CD4-positive, alpha-beta T cell (primary cell): ENCODE measurements at places on chromosomes 3 and 15.

DNA sequence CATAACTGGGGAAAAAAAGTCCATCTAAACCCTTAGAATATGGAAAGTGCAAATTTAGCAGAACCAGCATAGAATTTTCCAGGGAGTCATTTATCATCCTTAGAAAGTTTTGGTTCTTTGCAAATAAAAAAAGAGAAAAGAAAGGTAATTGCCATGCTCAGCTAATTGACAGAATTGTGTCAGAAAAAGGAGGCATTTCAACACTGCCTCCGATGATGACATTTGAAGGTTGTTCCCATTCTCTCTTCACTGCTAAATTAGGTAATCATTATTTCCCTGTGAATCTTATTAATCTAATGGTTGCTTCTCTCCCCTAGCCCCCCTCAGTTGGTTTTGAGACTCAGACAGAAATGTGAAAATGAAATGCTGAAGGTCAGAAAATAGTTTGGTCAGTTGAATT, 139.2 kb downstream of the PDCD6IP start:
- no peaks in the 10 kb centered on the region for H3K27me3 ChIP-seq
- H3K4me1 ChIP-seq, result no peaks in the 10 kb centered on the region

DNA sequence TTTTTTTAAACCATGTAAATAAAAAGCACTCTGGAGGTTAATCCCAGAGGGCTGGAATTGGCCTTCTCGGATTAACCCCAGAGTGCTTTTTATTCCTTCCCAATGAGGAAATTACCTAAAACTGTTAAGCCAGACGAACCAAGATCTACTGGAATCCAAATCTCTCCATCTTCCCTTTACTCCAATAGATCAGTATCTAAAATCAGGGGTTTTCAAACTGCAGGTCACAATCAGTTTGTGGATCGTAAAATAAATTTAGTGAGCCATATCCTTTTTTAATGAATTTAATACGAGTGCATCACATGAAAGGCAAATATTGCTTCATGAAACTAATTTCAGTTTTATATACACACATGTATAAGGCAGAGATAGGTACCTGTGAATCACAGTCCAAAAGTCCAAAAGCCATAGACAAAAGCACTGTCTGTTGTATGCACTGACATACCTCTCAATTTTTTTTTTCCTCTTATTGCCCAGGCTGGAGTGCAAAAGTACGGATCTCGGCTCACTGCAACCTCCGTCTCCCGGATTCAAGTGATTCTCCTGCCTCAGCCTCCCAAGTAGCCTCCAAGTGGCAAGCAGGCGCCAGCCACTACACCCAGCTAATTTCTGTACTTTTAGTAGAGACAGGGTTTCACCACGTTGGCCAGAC, 61.3 kb downstream of the TBL1XR1 start:
- DNase-seq, result no peak
- H3K27me3 ChIP-seq, result no peaks in the 10 kb centered on the region
- H3K27ac ChIP-seq, result no peak overlapping the region
- H3K4me1 ChIP-seq, result peaks cover 39% of the 10 kb centered on the region
- H3K4me3 ChIP-seq, result no peak overlapping the region

- no peak for DNase-seq
- H3K27me3 ChIP-seq, result no peaks in the 10 kb centered on the region
- no peak overlapping the region for H3K4me3 ChIP-seq
These were observed 67.3 kb downstream of the MCF2L2 start for GRCh38 chr3:183360971-183361624.

DNA sequence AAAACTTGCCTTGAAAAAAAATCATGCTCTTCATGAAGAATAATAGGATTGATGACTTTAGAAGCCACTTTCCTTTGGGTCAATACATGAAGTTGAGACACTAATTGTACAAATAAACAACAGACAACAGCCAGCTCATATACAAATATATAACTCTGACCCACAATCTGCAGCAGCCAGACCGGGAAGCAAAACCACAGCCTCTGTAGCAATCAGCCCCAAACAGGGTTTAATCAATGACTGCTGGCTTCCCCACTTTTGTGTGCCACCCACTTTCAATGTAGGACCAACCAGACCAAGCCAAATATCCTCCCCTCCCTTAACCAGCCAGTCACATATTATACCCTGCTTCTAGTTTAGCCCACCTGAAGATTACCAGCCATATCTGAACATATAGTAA, 39.0 kb downstream of the IFT57 start:
- peaks cover 8% of the 10 kb centered on the region for H3K36me3 ChIP-seq
- H3K4me3 ChIP-seq, result no peak overlapping the region
- H3K4me1 ChIP-seq, result no peaks in the 10 kb centered on the region

- H3K27me3 ChIP-seq, result no peaks in the 10 kb centered on the region
- H3K4me3 ChIP-seq, result no peak overlapping the region
- no peaks in the 10 kb centered on the region for H3K36me3 ChIP-seq
- DNase-seq, result no peak
These were observed 22.7 kb upstream of the ATP1B3 start for GRCh38 chr3:141853629-141854168.

- peaks cover 13% of the 10 kb centered on the region for H3K4me1 ChIP-seq
- no peak for DNase-seq
- H3K27me3 ChIP-seq, result no peaks in the 10 kb centered on the region
- no peak overlapping the region for H3K4me3 ChIP-seq
- no peak overlapping the region for H3K27ac ChIP-seq
- H3K36me3 ChIP-seq, result no peaks in the 10 kb centered on the region
These were observed 158.4 kb downstream of the TIGIT start for GRCh38 chr3:114452256-114452655.

GRCh38 chr3:143421556-143421955, 302.0 kb downstream of the CHST2 start:
- H3K36me3 ChIP-seq, result no peaks in the 10 kb centered on the region
- DNase-seq, result no peak

DNA sequence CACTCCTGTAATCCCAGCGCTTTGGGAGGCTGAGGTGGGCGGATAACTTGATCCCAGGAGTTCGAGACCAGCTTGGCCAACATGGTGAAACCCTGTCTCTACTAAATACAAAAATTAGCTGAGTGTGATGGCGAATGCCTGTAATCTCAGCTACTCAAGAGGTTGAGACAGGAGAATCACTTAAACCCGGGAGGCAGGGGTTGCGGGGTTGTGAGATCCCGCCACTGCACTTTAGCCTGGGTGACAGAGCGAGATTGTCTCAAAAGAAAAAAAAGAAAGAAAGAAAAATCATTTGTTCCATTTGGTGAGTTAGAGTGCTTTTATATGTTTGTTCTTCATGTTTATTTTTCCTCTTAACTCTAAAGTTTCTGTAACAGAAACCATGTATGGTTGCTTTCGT, 7.3 kb downstream of the NCK1 start:
- no peak overlapping the region for H3K4me3 ChIP-seq
- no peak for DNase-seq
- peaks cover 25% of the 10 kb centered on the region for H3K4me1 ChIP-seq
- H3K27me3 ChIP-seq, result no peaks in the 10 kb centered on the region
- peaks cover 37% of the 10 kb centered on the region for H3K36me3 ChIP-seq
- H3K27ac ChIP-seq, result no peak overlapping the region

GRCh38 chr15:51267051-51267702, 71.2 kb downstream of the CYP19A1 start:
- no peak for DNase-seq
- peaks cover 3% of the 10 kb centered on the region for H3K4me1 ChIP-seq
- no peak overlapping the region for H3K27ac ChIP-seq
- no peaks in the 10 kb centered on the region for H3K36me3 ChIP-seq

DNA sequence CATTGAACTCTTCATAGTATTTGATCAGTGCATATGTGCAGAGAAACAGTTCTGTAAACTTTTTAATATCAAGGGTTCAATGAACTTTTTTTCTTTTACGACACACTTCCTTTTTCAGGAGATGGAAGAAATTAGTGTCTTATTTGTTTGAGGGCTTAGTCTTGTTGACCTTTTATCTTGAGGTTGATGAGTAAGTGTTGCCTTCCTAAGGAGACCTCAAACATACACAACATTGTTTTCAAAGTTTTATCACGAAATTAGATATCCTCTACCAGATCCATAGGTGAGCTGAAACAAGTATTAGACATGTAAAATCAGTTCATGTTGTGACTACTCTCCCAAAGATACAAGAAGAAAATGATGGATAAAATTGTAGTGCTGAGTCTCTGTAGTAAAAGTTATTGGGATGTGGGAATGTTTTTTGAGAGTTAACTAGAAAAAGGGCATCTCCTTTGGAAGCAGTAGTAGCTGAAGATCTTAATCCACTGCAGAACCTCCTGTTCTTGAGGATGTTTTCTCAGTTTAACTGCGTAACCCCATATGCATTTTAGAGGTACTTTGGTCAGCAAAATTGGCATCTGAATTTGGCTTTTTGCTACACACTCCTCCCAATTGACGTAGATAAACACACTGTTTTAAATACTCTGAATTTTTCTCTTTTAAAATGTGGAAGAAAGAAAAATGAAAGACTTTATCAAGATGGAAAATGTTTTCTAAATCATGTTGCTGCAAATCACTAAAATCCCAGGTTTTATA, 116.8 kb downstream of the GALK2 start:
- no peak overlapping the region for H3K4me3 ChIP-seq
- H3K27me3 ChIP-seq, result no peaks in the 10 kb centered on the region

GRCh38 chr3:34863485-34863884, 775.8 kb upstream of the ARPP21 start:
- no peak overlapping the region for H3K27ac ChIP-seq
- no peak for DNase-seq
- no peaks in the 10 kb centered on the region for H3K27me3 ChIP-seq
- H3K4me1 ChIP-seq, result no peaks in the 10 kb centered on the region

- H3K4me1 ChIP-seq, result peaks cover 31% of the 10 kb centered on the region
- H3K27me3 ChIP-seq, result peaks cover 75% of the 10 kb centered on the region
- H3K27ac ChIP-seq, result no peak overlapping the region
- H3K4me3 ChIP-seq, result no peak overlapping the region
- H3K36me3 ChIP-seq, result no peaks in the 10 kb centered on the region
These were observed 2.9 kb downstream of the NR2F2 start for GRCh38 chr15:96333131-96334016.

DNA sequence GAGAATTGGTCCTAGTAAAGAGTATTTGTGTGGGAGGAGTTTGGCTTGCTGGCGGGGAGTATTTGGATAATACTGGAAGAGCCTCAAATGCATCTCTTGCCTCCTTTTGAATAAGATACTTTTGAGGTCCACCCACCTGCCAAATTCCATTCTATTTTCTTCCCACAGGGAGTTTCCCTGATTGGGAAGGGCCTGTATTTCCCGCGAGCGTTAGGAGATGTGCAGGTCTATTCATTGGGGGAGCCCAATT, 406 bp upstream of the RASA2 start:
- H3K36me3 ChIP-seq, result no peaks in the 10 kb centered on the region
- H3K4me1 ChIP-seq, result peaks cover 32% of the 10 kb centered on the region
- H3K4me3 ChIP-seq, result peak overlapping the region; percentile 54
- no peaks in the 10 kb centered on the region for H3K27me3 ChIP-seq

DNA sequence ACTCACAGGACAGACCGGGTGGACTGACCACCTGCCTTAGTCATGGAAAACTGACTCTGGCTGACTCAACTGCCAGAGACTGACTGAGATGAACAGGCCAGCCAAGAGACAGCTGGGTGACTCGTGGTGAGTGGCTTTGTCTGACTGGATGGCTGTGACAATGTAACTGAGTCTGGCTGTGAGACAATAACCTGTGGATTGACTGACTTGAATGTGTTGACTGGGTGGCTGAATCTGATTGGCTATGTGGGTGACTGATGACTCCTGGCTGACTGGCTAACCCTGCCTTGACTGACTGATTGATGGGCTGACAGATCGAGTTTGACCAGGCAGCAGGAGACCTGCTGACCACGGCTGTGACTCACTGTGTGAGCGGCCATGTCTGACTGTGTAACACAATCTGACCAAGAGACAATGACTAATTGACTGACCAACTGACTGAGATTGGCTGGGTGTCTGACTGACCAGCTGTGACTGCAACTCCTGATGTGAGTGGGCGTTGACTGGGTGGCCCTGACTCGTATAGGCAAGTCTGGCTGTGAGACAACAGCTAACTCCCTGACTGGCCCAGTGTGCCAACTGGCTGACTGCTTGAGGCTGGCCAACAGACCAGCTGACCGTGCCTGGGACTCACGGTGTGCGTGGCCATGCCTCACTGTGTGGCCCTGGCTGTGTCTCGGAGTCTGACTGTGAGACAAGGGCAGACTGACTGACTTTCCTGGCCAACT, 509.1 kb downstream of the SHQ1 start:
- H3K36me3 ChIP-seq, result no peaks in the 10 kb centered on the region
- no peak overlapping the region for H3K4me3 ChIP-seq

GRCh38 chr15:41464889-41465580, 28.6 kb upstream of the ITPKA start:
- peaks cover 39% of the 10 kb centered on the region for H3K36me3 ChIP-seq
- H3K4me1 ChIP-seq, result no peaks in the 10 kb centered on the region
- H3K4me3 ChIP-seq, result no peak overlapping the region
- H3K27ac ChIP-seq, result no peak overlapping the region
- DNase-seq, result no peak
- no peaks in the 10 kb centered on the region for H3K27me3 ChIP-seq

DNA sequence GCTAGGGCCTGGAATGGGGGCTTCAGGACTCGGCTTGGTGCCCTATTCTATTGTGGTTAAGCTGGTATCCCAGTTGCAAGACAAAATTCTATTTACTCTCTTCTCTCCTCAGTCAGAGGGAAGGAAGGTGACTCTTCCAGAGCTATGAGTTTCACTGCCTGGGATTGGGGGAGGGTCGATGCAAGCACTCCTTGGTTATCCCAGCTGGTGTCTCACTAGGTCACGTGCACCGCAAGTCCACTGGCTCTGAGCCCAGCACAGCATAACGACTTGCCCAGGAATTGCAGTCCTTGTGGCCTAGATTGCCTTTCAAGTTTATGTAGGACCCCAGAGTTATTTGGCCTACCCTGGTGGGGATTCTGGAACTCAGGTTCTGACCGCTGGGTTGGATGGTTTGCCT, 958.8 kb downstream of the IGSF11 start:
- H3K36me3 ChIP-seq, result no peaks in the 10 kb centered on the region
- H3K27me3 ChIP-seq, result no peaks in the 10 kb centered on the region
- no peak overlapping the region for H3K4me3 ChIP-seq
- no peak for DNase-seq

DNA sequence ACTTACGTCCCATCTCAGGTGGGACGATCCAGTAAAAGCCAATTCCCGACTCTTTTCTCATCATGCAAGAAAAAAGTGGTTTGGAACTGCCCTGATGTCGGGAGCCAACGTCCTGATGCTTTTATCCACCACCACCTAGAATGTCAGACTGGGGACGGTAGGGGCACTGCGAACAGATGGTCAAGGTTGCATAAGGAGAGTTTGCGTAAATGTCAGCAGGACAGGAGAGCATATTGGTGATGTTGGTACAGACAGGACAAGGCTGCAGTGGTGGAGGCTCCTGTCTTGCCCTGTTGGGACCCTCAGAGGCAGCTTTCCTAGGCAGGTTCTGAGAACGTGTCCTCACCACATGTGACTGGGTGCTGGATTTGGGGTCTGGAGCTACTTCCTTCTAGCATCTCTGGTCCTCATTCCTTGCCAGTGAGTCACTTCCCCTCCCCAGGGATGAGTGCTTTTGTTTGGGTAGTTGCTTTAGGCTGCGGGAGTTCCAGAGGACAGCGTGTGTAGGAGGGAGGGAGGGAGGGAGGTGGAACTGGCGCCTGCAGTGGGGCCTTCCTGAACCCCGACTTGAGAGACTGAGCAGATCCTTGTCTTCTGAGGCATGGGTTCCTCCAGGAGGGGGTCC, 21.0 kb downstream of the THSD4 start:
- H3K27me3 ChIP-seq, result no peaks in the 10 kb centered on the region
- no peak overlapping the region for H3K27ac ChIP-seq
- no peaks in the 10 kb centered on the region for H3K36me3 ChIP-seq
- DNase-seq, result no peak
- no peak overlapping the region for H3K4me3 ChIP-seq

GRCh38 chr3:99919694-99920093, 102.0 kb downstream of the CMSS1 start:
- no peak overlapping the region for H3K27ac ChIP-seq
- no peak for DNase-seq
- no peak overlapping the region for H3K4me3 ChIP-seq
- no peaks in the 10 kb centered on the region for H3K36me3 ChIP-seq
- H3K27me3 ChIP-seq, result no peaks in the 10 kb centered on the region
